ENCODE measurements at places on chromosomes 3 and 15. TPM values are rescaled to one million over a fixed set of nuclear protein-coding genes. Genes with fewer than 3 reads are reported as not detected.

DNA sequence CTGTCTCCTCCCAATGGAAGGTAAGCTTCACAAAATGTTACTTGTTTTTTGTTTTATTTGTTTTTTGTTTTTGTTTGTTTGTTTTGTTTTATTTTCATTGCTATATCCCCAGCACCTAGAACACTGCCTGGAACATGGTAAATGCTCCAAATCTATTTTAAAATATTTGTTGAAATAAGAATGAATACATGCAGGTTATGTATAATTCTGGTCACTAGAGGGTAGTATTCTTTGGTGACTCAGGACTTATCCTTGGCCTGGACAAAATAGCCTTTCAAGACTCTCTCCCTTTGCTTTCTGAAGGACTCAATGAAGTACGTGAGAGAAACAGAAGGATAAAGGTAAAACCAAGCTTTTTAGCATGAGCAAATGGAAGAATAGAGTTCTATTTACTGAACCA is 46.9 kb upstream of the PPP2R3A start:
- no peak for DNase-seq

The HRG gene
- total RNA-seq: not detected

DNA sequence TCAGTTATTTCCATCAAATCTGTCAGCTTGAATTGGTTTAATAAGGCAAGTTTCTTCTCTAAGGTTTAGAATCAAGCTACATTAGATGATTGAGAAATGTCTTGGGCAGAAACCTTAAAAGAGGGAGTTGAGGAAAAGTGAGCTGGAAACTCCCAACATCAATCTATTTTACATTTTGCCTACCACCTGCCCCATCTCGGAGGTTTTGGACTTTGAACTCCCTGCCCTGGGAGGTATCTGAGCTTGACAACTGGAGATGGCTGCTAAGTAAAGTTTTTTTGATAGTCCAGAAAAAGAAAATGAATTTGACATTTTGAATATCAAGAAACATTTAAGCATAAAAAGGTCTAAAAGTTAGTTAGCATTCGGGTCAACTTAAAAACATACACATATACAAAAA is 234.2 kb downstream of the NFKBIZ start:
- DNase-seq: no peak

The NEK4 gene
- 21.4 TPM for total RNA-seq

The FEZF2 gene
- not detected for total RNA-seq

The THBS1 gene
- total RNA-seq: 1,984 TPM

The SH2D7 gene
- total RNA-seq: not detected

The MINDY4B gene
- total RNA-seq: not detected

The GOLGA8M gene
- total RNA-seq: 4.9 TPM

The GNAT1 gene
- total RNA-seq: not detected

DNA sequence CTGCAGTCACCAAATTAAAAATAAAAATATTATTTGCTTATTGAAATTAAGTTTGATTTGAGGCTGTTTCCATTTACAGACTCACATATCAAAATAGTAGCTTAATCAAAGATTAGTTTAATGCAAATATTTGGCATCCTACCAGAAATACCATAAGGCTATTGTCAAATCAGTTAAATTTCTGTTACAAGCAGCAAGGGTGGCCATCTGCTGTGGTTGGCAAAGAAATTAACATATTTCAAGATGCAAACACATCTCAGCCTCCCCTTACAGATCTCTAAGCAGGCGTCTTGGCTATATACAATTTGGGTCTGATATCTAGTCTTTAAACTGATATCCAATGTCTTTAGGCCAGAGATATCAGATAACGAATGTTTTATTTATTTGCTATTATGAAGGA is 83.2 kb upstream of the NEDD4 start:
- no peak for DNase-seq

The LRTM1 gene
- total RNA-seq: not detected

All from tibial nerve (tissue), 4 donors.